ENCODE measurements at places on chromosomes 12 and 14. TPM values are rescaled to one million over a fixed set of nuclear protein-coding genes. Genes with fewer than 3 reads are reported as not detected.

Gene ERC1
- total RNA-seq, result 92.5 TPM

Gene PGF
- 4.4 TPM for total RNA-seq

Gene SPX
- 1.5 TPM for total RNA-seq

Gene EID3
- 8.5 TPM for total RNA-seq

Gene SERPINA5
- 0.36 TPM for total RNA-seq

Gene DHRS2
- total RNA-seq, result 0.27 TPM

Gene LRRC43
- 1.9 TPM for total RNA-seq

Gene CCDC197
- total RNA-seq, result not detected

Gene CLEC1B
- not detected for total RNA-seq

Gene CAPZA3
- total RNA-seq, result not detected

Gene TSPAN19
- 1.9 TPM for total RNA-seq

Gene CD163
- 2.9 TPM for total RNA-seq

Gene WDR89
- 23.5 TPM for total RNA-seq

Gene BICDL1
- 24.4 TPM for total RNA-seq

Gene RFX4
- total RNA-seq, result 25.9 TPM

Gene COPZ1
- 52.3 TPM for total RNA-seq

Gene OR4L1
- total RNA-seq, result not detected

Gene HOXC9
- not detected for total RNA-seq

Gene RESF1
- total RNA-seq, result 60.7 TPM

Gene WSB2
- total RNA-seq, result 182 TPM

Gene LTBR
- 3.1 TPM for total RNA-seq

Gene CAMKK2
- 27.3 TPM for total RNA-seq

Gene CCDC198
- 5.4 TPM for total RNA-seq

Gene CCDC196
- not detected for total RNA-seq

Gene GALNT16
- total RNA-seq, result 9.3 TPM

Gene FOXG1
- total RNA-seq, result 0.09 TPM

Gene TMEM132C
- total RNA-seq, result 21.4 TPM

Gene MYL6
- 332 TPM for total RNA-seq

Gene PAH
- total RNA-seq, result 1.2 TPM

Gene TSPAN11
- total RNA-seq, result 17.3 TPM

Gene CCDC59
- 25.6 TPM for total RNA-seq

Gene GLT1D1
- 7.0 TPM for total RNA-seq

Gene SBNO1
- 30.8 TPM for total RNA-seq

Gene PLEKHH1
- total RNA-seq, result 13.2 TPM

Gene PLEKHG7
- total RNA-seq, result not detected

Gene MGP
- total RNA-seq, result 20.6 TPM

Gene EPYC
- not detected for total RNA-seq

Gene RACGAP1
- total RNA-seq, result 38.3 TPM

All from cerebellum (tissue), 4 donors.